ENCODE measurements at places on chromosomes 3 and 15.

GRCh38 chr15:75460646-75461045, 9.2 kb upstream of the SIN3A start:
- no peak for DNase-seq

DNA sequence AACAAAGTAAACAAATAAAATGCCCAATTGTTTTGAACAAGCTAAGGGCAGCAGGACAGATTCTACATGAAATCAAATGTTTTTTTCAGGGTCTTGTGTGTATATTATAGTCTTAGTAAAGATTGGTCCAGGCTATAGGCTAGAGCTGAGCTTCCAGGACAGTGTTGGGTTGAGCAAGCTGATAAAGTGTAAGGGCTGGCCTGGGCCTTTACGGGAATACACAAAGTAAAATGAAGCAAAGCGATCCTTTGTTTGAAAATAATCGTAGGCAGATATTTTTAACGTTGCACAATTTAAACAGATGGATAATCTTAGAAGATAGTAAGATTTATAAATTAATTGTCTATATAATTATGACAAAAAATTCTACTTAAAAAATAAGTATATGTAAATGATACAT, 1204.6 kb downstream of the OTOL1 start:
- DNase-seq, result no peak

DNA sequence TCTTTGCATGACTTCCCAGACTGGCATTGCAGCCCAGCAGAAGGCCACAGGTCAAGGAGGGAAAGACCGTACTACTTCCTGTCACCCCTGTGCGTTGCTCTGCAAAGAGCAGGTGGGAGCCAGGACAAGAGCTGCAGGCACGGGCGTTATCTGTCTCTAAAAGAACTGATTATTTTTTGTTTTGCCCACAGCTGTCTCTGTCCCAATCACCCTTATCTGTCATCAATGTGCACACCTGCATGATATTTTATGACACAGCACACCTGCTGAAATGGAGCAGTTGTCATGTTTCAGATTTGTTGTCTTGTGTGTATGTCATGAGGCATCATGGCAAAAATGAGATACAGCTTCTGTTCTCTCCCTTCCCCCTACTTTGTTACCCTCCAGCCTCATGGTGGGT, 58.8 kb downstream of the SLCO3A1 start:
- DNase-seq, result no peak

- peak; percentile 50 for DNase-seq
These were observed 139.5 kb downstream of the ADAMTS9 start for GRCh38 chr3:64548200-64548889.

- DNase-seq, result no peak
These were observed 170.4 kb downstream of the SMAD6 start for GRCh38 chr15:66872405-66872804.

DNA sequence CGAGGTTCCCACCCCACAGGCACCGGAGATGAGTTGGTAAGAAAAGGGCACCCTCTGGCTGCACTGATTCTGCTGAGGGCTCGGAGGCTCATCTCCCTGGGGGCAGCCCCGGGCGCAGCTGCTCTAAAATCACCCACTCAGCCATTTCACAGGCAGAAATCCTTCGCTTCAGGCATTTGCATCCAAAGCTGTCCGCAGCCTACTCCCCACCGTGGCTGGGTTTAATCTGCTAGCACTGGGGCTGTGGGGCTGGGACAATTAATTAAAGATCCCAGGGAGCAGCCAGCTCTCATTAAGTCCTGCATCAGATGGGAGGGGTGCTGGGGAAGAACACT, 104.3 kb upstream of the PRR20G start:
- DNase-seq, result no peak

DNA sequence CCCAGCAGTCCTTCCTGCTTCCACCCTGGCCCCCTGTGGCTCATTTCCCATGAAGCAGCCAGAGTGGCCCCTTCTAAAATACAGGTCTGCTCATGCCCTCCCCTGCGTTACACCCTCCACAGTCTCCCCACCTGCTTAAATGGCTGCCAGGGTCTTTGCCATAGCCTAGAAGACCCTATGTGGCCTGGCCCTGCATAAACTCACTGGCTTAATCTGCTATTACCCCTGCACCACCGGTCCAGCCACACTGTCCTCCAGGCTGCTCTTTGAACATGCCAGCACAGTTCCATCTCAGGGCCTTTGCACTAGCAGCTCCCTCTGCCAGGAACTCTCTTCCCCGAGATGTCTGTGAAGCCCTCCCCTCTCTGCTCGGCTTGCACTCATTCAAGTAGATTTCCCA, 166.8 kb downstream of the NTRK3 start:
- no peak for DNase-seq

DNA sequence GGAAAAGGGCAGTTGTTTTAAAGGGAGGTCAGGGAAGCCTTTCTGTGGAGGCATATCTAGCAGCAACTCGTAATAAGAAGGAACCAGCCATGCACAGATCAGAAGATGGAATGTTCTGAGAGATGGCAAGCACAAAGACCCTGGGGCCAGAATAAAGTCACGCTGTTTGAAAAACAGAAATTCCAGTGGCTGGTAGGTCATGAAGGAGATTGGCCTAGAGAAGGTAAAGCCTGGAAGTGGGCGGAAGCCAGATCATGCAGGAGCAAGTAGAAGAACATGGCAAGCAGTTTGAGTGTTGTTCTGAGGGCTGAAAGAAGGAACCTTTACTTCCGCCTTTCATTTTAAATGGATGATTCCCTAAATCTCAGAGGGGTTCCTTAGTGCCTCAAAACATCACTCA, 208.1 kb upstream of the PPP2R3A start:
- DNase-seq, result no peak

DNA sequence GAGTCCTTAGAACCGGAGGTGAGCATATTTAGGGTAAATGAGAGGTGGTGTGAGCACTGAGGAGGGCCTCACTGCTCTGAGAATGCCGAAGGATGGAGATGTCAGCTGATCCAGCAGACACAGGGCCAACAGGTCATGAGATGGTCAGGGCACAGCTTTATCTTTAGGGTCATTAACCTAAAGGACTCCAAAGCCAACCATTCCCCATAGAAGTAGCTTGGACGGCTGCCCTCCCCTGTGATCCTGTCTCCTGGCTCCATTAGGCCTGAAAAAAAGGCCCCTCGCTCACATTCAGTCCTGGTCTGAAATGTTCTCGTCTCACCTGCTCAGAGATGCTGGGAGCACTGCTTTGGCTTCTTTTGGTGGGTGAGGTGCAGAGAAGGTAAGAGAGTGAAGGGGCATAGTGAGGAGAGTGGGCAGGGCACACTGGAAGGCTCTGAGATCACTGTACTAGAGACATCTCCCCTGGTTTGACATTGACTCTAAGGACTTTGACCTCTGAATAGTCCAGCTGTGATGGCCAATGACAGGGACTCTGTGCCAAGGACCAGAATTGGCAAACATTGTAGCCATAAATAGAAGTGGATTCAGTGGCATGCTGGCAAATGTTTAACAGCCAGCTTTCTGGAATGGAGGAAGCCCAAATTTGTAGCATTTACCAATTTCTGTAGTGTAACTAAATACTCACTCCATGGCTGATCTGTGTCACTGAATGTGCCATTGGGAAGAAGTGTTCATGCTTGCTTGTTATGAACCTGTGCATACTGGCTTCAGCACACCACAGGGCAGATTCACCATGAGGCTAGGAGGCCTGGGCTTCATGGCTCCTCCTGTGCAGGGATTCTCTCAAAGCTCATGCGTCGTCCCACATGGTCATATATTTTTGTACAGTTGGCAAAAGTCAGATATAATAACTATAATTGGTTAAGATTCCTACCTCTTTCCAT, 76.2 kb upstream of the MRPS22 start:
- DNase-seq, result no peak

DNA sequence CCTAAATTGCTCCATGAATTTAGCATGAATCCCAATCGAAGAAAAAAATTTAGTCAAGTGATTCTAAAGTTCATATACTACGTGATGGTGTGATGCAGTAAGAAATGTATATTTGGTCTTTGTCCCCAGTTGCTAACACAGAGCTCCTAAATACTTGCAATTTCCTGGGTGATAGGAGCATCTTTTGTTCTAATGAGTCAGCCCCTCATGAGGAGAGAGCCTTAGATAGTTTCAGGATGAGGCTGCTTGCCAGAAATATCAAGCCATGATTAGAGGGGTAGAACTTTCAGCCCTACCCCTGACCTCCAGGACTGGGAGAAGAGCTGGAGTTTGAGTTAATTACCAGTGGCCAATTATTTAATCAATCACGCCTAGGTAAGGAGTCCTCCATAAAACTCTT, 170.2 kb downstream of the PDE8A start:
- no peak for DNase-seq

DNA sequence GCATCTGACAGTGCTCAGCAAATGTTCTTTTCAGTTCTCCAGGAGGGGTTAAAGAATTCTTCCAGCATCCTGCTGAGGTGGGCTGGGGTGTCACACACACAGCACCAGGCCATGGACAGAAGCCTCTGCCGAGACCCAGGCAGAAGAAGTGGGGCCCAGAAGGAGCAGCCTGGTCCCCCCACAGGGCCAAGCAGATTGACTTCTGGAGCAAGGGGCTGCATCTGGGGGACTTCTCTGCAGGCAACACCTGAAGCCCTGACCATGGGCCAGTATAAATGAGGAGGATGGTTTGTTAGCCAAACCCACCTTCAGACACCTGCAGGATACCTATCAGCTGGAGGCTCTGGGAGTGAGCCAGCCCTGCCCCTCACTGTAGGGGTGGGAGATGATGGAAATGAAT, 16.2 kb upstream of the TMEM40 start:
- no peak for DNase-seq
